ENCODE measurements at places on chromosomes 2 and 18. TPM values are rescaled to one million over a fixed set of nuclear protein-coding genes. Genes with fewer than 3 reads are reported as not detected.

DNA sequence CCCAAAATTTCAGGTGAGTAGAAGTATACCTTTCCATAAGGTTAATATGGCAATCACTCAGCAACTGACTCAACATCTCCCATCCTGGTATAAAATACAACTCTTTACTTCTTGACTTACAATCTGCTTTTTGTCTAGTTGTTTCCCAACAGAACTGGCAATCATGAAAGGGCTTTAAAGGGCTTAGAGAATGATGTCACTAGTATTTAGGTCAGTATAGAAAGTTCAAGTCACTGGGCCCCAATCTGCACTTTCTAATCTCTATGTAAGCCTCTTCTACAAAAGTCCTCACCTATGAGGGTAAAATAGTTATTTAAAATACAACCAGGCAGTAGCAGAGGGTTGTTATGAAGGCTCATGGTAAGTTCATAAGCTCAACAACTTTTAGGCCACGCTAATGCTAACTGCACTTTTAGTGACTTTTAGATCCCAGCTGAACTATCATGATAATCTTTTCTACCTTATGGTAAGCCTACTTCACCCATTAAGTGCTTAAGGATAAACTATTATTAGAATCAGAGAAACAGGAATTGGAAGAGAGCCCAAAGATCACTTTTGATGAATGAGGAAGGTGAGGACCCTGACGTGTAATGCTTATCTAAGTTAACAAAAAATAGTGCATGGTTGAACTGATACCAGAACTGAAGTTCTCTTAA is 79.6 kb downstream of the GORASP2 start:
- DNase-seq = no peak

- peak; percentile 61 for DNase-seq
Measured at GRCh38 chr2:182784777-182785176, 68.7 kb downstream of the DNAJC10 start.

The TLX2 gene
- total RNA-seq = not detected

The PARD3B gene
- 21.5 TPM for total RNA-seq

Measured in tongue (tissue), 3 donors.